ENCODE measurements at places on chromosomes 7 and 10.

DNA sequence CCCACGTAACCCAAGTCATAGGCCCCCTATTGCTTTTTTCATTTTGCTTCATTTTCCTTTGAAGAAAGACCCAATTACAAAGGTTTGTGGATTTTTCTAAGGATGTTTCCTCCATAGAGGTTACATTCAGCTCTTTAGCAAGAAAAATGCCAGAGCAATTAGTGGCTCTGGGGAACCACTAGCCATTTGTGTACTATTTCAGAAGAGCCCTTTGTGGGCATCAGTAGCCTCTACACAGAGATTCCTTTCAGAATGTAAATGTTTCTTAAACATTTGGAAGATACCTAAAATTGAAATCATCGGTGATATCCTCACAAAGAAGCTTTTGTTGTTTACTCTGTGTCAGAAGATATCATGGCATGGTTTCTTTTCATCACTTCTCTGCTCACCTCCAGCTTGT lies 291.0 kb upstream of the KMT2E start:
- DNase-seq = no peak

DNA sequence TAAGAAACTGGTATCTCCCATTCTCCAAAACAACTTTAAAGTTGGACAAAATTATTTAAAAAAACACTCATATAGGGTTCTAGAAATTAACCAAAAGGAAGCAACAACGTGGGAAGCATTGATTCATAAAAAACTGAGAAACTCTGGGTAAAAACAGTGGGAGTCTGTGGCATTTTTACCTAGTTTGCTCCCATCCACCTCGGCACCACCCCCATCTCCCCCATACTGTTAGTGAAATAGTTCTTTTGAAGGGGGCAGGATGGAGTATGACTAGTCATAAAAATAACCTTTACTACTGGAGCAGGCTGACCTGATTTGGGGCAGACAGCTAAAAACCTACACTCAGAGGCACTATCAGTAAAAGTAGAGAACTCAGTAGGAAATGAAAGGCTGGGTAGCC lies 123.2 kb downstream of the AVL9 start:
- DNase-seq = no peak

- DNase-seq = peak; percentile 52
Observed at GRCh38 chr7:157905651-157906461, 569.1 kb downstream of the DNAJB6 start.

- peak; percentile 76 for DNase-seq
Observed at GRCh38 chr10:79159785-79160184, 91.0 kb downstream of the ZMIZ1 start.

DNA sequence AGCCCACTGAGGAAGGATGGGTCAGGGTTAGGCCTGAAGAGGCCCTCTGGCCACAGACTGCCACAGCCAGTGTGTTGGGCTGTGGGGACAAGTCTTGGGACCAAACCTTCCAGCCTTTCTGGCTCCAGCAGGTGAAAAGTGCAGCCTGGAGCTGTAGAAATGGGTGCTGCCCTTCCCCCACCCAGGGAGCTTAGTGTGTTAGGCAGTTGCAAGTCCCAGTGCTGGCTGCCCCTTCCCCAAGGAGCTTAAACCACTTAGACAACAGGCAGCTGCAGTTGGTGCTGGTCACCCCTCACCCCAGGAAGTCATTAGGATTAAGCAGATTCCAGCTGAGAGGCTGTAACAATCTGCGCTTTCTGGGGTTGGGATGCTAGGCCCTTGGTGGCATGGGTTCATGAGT lies 563.3 kb downstream of the NRG3 start:
- no peak for DNase-seq

DNA sequence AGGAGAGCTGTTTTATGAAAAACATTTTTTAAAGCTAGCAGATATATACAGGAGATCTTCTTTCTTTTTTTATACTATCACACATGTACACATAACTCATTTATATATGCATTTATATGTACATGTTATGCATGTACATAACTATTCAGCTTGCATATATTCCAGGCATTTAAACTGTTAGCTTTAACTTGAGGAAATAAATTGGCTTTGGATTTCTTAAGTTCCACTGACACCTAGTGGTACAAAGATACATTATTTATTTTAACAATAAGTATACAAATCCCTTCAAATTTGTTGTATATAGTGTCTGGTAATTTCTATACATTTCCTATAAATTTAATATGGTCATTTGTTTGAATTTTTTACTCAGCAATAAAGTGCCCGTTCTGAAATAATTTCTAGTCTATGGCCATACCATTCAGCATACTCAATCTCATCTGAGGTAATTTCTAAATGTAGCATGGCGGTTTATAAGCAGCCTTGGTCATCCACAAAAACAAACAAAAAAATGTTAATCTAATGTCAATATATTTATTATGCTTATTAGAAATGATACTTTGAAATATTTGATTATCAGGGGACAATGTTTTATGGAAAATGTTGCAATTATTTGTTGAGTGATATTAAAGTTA lies 11.6 kb downstream of the ZDHHC6 start:
- DNase-seq = no peak

DNA sequence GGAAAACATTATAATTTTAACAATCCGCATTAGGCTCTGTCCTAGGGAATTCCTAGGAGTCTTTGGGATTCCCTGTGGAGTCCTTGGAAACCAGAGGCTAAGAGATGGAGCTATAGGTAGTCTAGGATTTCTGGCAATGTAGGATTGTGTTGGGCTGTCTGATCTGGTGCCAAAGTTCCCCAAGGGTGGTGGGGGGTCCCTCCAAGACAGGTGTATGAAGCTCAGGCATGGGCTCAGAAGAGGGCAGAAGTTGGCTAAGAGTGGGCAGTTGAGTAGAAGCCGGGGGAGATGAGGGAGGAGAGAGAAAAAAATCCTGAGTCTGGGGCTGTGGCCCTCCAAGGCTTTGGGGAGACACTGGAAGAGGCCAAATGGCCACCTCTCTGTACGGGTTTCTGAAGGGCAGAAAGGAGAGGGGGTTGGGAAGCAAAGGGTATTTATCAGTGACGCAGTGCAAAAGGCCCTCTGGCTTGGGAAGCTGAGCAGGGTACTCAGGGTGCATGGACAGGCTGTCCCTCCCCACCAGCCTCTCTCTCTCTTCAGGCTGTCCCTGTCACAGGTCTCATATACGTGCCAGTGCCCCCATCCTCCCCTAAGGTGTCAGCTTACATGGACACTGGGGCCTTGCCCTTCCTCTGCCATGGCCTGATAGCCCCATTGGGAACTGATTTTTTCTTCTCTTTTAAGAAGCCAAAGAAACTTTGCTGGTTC lies 929 bp downstream of the HOXA6 start:
- DNase-seq = no peak

DNA sequence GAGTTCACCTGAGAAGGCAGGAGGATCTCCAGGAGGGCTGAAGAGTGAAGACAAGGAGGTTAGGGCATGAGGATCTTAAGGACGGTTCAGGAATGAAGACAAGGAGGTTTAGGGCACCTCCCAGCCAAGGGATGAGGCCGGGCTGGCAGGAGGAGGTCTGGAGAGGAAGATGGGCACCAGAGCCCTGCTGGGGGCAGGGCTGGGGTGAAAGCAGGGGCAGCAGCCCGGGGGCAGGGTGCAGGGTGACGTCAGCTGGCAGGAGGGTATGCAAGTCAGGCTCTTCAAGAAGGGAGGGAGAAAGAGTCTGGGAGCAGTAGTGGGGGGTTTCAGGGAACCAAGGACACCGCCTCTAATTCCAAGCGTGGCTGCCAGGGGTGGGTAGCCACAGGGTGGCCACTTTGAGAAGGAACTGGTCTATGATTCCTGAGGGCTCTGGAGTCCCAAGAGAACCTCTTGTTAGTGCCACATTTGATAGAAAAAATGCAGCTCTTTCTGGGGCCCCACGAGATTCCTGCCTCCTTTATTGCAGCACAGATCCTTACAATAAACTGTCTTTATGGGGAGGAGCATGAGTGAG lies 101.6 kb downstream of the C10orf90 start:
- no peak for DNase-seq

DNA sequence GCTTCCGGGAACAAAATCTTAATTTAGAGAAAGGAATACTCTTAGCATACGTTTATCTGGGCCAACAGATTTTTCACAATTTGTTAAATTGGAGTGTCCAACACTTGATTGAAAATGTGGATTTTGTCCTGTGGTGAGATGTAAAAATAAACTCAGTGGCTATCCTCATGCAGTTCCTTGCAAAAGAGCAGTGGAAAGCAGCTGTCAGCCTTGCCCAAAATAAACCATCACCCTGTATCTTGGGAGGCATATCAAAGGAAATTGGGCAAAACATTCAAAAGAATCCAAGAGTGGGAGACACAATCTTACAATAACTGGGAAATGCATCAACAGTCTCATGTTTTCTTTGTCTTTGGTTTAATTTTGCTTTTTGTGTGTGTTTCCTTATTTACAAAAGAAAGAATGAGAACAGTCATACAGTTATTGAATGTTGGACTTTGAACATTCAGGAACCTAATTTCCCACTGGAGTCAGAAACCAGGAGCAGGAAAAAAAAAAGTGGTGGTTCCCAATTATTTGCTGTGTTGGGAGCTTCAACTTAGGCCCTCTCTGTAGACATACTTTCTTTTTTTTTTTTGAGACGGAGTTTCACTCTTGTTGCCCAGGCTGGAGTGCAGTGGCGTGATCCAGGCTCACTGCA lies 44.4 kb upstream of the DGKI start:
- no peak for DNase-seq

GRCh38 chr10:119299531-119299930 lies 92.2 kb downstream of the GRK5 start:
- no peak for DNase-seq

GRCh38 chr10:70903262-70903921 lies 15.0 kb upstream of the PCBD1 start:
- DNase-seq = peak; percentile 66

GRCh38 chr10:75531571-75532031 lies 100.2 kb downstream of the LRMDA start:
- no peak for DNase-seq

GRCh38 chr7:46461334-46461777 lies 540.3 kb upstream of the IGFBP3 start:
- no peak for DNase-seq

GRCh38 chr7:70589590-70589989 lies 542.4 kb upstream of the GALNT17 start:
- no peak for DNase-seq

GRCh38 chr10:100131571-100131970 lies 49.9 kb upstream of the CPN1 start:
- DNase-seq = no peak

DNA sequence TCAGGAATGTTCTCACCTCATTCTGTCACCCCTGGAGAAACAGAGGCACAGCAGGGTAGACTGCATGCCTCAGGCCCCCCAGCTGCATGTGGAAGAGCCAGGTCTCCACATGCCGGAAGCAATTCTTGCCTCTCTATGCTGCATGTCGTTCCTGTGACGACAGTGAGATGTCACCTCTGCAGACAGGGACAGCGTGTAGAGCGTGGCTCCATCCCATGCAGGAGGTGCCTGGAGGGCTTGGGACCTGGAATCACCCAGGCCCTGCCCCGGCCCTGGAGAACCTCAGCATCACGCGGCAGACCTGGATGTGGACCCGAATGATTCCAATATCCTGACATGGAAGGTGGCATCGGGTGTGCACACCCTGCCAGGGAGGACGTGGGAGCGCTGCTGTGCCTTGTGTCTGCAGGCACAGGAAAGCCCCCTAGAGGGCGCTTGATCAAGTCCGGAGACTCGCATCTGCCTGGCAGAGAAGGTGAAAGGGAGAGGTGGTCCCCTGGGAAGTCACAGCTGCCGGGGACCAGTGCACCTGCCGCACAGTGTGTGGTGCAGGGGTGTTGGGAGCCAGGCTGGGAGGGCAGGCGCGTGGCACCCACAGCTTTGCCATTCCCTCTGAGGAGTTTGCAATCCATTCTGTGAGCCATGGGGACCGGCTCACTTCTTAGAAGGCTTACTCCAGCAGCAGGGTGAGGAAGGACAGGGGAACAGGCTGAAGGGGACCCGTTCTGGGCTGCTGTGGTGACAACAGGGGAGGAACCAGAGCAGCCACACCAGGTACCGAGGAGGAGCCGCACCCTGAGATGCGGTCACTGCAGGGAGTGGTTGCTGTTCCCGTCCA lies 45.3 kb upstream of the EN2 start:
- DNase-seq = no peak

GRCh38 chr10:62456611-62457101 lies 82.5 kb downstream of the ZNF365 start:
- no peak for DNase-seq

DNA sequence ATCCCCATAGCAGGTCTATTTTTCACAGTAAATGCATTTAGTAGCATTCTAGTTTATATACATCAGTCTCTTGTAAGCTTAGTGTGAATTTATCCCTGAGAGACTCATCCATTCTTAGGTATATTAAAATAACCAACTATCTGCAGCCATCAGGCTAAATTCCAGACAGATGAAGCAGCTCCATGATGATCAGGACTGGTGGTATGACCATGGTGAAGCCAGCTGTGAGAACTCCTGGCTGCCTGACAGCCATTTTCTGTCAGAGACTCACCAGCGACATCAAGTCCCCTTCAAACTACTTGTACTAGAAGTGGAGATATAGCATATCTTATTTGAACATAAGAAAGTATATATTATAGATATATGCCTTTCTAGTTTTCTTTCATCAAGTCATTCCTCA lies 70.3 kb upstream of the GSDME start:
- no peak for DNase-seq

Data from left ventricle myocardium inferior (tissue), 1 donor.